ENCODE measurements at places on chromosomes 3 and 15.

DNA sequence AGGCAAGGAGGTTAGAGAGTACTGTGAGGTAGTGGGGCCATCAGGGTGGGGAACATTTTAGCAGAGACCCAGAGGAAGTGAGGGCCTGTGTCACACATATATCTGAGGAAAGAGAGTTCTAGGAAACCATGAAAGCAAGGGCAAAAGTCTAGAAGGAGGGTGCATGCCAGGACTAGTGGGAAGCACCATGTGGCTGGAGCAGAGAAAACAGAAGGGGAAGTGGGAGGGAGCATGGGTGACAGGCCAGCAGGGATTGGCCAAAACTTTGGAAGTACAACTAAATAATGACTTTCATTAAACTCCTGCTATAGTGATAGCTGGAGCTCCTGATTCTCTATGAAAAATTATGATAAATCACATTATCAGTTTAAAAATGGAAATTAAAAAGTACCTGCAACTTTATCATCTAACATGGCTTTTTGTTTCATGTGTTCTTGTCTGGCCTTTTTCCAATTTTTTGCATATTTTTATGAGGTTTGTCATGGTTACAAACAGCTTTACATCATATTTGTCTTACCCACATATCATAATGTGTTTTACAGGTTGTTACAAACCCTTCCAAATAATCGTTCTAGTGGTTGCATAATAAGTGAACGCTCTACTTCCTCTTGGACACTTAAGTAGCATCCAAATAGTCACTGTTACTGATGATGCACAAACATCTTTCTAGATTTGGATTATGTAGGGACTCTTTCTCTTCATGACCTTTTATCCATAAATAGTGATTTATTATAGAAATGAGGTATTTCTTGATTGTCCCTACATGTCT lies 168.3 kb downstream of the NEK10 start:
- DNase-seq, result no peak

DNA sequence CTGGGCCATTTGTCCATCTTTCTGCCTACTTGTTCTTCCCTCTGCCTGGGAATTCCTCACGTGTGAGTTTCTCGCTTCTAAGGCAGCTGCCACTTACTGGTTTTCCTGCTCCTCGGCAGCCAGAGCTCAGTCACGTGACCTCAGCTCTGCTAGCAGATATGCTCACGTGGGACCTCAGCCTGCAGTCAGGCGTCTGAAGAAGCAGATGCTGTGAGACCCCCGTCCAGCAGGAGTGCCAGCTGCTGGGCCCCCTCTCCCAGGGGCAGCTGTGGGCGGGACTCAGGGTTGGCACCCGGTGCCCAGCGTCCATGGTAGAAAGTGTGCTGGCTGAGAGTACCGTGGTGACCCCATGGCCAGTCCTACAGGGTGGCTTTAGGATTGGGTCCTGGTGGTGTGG lies 161.3 kb upstream of the TLE3 start:
- peak; percentile 67 for DNase-seq

DNA sequence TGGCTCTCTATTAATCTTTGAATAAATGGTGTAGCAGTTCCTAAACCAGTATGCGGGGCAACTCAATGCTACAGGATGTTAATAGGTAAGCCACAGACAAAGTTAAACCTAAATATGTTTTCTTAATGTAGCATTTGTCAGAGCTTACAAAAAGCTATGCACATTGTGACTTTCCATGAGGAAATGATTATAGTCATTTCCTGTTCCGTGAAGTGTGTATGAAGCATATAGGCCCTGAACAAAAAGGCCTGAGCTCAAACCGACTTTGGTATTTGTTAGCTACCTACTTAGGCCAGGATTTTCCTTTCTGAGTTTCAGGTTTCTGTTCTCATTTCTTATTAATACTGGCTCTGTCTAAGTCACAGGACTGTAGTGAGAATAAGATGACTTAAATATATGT lies 14.2 kb downstream of the ZNF80 start:
- no peak for DNase-seq

- DNase-seq, result no peak
These were observed 36.6 kb upstream of the SLC22A13 start for GRCh38 chr3:38229036-38229435.

- DNase-seq, result peak; percentile 8
These were observed 73.7 kb downstream of the IGSF11 start for GRCh38 chr3:118960876-118961450.

GRCh38 chr3:149299938-149300801 lies 33.3 kb downstream of the TM4SF18 start:
- peak; percentile 97 for DNase-seq
